MG63 (cell line): ENCODE measurements at places on chromosomes 3 and 15. TPM values are rescaled to one million over a fixed set of nuclear protein-coding genes. Genes with fewer than 3 reads are reported as not detected.

The PLIN1 gene
- total RNA-seq, result 0.13 and 0.17 TPM in 2 replicates

GRCh38 chr3:23239211-23240068, 36.3 kb downstream of the UBE2E2 start:
- DNase-seq, result no peak

DNA sequence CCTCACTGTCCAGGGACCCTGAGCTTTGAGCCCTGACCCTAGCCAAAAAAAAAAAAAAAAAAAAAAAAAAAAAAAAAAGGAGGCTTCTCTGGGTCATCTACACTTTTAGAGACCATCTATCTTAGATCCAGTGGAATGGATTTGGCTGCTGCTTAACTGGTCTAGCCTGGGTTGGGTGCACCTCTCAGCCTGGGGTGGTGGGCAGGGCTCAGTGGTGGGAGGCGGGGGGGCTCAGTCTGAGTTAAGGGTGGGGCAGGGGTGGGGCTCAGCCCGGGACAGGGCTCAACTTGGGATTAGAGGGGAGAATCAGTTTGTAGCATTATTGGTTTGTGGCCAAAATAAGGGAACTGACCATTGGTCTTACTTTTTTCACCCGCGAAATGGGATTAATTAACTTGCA, 139.2 kb downstream of the TPRA1 start:
- DNase-seq, result no peak

DNA sequence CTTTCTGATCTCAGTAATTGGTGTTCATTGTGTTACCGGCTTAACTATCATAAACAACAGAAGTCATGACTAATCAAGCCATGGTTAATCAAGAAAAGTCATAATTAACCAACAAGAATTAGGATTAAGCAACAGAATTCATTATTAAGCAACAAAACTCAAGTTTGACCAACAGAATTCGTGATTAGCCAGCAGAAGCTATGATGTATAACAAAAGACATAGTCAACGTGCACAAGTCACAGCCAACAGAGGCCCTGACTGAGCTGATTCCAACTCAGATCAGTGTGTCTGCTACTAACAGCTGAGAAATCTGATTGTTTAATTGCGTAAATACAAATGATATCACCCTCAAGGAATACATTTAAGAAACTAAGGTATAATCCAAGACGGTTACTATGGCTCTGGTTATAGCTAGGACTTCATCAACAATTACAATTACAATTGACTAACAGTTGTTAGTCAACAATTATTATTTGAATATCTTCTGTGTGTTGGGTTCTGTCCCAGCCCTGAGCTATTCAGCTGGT, 67.7 kb downstream of the RARB start:
- DNase-seq, result no peak

DNA sequence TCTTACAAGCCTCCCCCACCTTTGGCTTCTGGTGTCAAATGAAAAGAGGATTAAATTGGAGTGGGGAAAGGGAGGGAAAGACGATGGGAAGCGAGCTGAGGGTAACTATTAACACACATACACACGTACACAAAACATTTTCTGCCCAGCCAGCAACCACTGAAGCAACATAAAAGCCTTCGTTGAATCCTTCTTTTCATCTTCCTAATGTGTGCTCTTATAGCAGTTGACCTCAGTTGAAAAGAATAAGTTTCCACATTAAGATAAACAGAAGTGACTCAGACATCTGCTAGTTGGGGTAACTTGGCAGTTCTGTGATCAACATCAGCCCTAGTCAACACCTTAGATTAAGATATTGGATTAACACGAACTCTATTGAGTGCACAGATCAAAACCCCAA, 558.5 kb downstream of the MECOM start:
- no peak for DNase-seq
